ENCODE measurements at places on chromosomes 16 and 17. TPM values are rescaled to one million over a fixed set of nuclear protein-coding genes. Genes with fewer than 3 reads are reported as not detected.

SMIM22 gene
- not detected for total RNA-seq

ZNF385C gene
- not detected for total RNA-seq

FBXL16 gene
- 4.4 TPM for total RNA-seq

MT1G gene
- not detected for total RNA-seq

KRTAP2-3 gene
- total RNA-seq = not detected

DNA sequence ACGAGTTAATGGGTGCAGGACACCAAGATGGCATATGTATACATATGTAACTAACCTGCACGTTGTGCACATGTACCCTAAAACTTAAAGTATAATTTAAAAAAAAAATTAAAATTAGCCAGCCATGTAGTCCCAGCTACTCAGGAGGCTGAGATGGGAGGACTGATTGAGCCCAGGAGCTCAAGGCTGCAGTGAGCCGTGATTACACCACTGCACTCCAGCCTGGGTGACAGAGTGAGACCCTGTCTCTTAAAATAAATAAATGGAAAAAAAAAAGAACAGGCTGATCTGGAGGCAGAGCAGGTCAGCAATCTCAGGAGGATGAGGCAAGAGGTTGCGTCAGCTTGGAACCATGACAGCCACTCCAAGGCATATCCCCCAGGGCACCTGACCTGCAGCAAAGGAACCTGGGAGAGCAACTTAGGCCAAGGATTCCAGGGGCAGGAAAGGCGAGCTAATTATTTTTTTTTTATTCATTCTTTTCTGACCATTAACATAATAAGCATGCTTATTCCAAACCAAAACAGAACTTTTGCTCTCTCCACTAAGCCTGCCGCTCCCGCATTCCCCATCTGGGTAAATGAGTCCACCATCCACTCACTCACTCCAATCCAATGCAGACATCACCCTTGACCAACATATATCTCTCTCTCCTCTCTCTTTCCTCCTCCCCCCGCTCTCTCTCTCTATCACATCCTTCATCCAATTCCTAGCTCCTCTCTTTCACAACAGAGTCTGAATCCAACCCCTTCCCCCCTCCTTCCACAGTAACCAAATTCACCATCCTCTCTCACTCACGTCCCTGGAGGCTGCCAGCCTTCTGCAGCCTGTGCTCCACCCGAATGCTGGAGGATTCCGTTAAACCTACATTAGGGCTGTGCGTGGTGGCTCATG lies 47.7 kb downstream of the TK2 start:
- DNase-seq = no peak

DNA sequence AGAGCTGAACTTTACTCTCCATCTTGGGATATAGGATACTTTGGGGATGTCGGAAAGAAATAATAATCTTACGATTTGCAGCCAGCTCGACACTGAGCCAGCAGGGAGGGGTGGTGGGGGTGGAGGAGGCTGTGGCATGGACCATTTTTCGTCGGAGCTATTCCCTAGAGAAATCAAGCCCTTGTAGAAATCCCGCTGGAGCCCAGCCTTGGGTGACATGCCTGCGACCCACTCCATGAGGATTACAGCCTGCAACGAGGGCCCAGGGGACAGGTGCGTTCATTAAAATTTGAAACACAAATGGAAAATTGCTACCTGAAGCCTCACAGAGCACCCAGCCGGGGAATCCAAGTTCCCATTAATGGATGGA lies 82.8 kb upstream of the GSE1 start:
- DNase-seq = no peak

GRCh38 chr16:677316-678190 lies 2.1 kb downstream of the RHBDL1 start:
- no peak for DNase-seq

DNA sequence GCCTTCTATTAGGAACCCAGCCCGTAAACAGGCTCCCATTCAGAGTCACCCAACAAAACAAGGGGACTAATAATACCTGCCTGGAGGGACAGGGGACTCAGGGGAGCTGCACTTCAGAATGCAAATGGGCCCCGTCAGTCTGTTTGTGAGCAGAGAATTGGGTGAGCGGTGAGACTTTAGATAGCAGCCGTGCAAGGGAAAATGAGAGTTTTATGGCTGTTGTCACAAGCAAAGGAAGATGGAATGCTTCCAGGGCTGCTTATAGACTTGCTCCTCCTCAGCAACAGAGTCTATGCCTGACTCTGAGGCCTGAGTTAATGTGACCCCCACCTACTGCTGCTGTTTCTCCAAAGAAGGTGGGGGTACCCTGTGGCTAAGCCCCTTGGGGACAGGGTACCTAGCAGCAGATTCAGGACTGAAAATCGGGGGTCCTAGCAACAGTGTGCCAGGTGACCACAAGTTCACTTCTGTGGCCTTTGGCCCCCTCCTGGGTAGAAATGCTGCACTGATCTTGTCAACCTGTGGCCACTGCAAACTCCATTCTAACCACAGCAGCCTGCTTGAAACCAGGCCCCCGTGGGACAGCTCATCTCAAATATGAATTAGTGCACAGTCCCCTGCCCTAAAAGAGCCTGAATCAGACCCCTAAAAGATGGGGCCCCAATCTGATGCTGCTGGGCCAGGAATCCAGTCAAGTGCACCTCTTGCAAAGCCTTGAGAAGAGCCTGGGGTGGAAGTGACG lies 126.4 kb downstream of the C16orf78 start:
- no peak for DNase-seq

- no peak for DNase-seq
These were observed 623.5 kb downstream of the CDH11 start for GRCh38 chr16:64498363-64498762.

Data from CD8-positive, alpha-beta T cell (primary cell).